ENCODE measurements at places on chromosomes 4 and X.

GRCh38 chr4:138113819-138114400, 128.2 kb downstream of the SLC7A11 start:
- DNase-seq, result no peak

DNA sequence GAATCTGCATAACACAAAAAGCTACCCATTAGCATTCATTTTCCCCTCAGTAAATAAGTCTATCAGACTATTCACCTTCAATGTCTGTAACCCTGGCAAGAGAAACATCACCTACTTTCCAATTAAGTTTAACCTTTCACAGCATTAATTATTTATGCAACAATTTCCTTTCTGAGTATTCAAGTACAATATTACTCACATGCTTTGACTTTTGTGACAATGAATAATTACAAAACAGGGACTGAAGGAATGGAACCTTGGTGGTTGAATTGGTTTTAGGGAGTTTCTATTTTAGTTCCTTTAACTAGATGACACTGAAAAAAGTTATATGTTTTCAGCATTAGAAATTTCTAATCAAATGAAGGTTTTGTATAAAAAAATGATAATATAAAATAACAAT, 932.3 kb upstream of the EPHA5 start:
- no peak for DNase-seq

- DNase-seq, result peak; percentile 3
These were observed 45.5 kb upstream of the STK26 start for GRCh38 chrX:131977619-131978018.

DNA sequence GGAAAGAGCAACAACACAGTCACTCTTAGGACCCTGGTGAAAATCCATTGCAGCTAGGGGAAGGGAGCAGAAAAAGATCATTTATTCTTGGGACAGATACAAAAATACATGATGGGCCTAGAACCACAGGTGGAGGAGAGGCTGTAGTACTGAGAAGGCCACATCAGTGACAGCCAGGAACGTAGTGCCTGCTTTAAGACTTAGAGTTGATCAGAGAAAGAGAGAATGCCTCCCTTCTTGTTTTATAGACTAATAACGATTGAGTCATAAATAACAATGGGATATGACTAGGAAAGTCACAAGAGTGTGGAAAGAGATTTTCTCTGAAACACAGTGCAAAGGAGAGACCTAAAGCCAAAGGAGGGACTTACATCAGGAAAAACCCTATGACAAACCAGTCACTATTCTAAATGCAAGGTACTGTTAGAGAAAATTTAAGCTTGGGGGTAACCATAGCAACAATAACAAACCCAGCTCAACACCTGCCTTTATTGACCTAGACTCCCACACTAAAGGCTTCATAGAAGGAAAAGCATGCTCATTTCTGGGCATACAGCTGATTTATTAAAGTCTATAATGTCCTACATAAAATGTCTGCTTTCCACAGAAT, 1015.0 kb upstream of the GRID2 start:
- DNase-seq, result no peak

- DNase-seq, result no peak
These were observed 787.9 kb upstream of the GALNTL6 start for GRCh38 chr4:171025343-171025742.
